H7 (cell line): ENCODE measurements at places on chromosomes 7 and 10. TPM values are rescaled to one million over a fixed set of nuclear protein-coding genes. Genes with fewer than 3 reads are reported as not detected.

ABCB1 gene
- not detected in 2 replicates for total RNA-seq

ADAM22 gene
- 2.1 and 4.8 TPM in 2 replicates for total RNA-seq

CYP17A1 gene
- total RNA-seq = not detected in 2 replicates

GARIN1A gene
- total RNA-seq = not detected in 2 replicates

ITIH2 gene
- total RNA-seq = not detected in 2 replicates

CYP3A7 gene
- not detected in 2 replicates for total RNA-seq

HOXA7 gene
- total RNA-seq = not detected in 2 replicates

ELFN1 gene
- 16.0 and 19.9 TPM in 2 replicates for total RNA-seq

UTF1 gene
- total RNA-seq = 8.8 and 13.4 TPM in 2 replicates

SPDYE1 gene
- not detected in 2 replicates for total RNA-seq

ANKRD30A gene
- total RNA-seq = not detected in 2 replicates

BAMBI gene
- 74.9 and 79.1 TPM in 2 replicates for total RNA-seq

PYROXD2 gene
- total RNA-seq = 9.5 and 10.6 TPM in 2 replicates

TDRD1 gene
- total RNA-seq = 0.14 and 0.26 TPM in 2 replicates

SLC26A5 gene
- not detected in 2 replicates for total RNA-seq

PIK3CG gene
- total RNA-seq = 0.03 TPM in 1 of 2 replicates, not detected in the other

FAS gene
- 0.14 TPM in 1 of 2 replicates, not detected in the other for total RNA-seq

P4HA1 gene
- 37.3 and 76.5 TPM in 2 replicates for total RNA-seq

TRIM4 gene
- 0.28 TPM in 1 of 2 replicates, not detected in the other for total RNA-seq

ZNF503 gene
- total RNA-seq = 0.03 and 0.37 TPM in 2 replicates

C10orf62 gene
- not detected in 2 replicates for total RNA-seq

NPFFR1 gene
- not detected in 2 replicates for total RNA-seq

PIP gene
- not detected in 2 replicates for total RNA-seq

CEP55 gene
- 41.8 and 46.0 TPM in 2 replicates for total RNA-seq

ZNF32 gene
- 24.8 and 27.5 TPM in 2 replicates for total RNA-seq

PAPSS2 gene
- 25.3 and 25.8 TPM in 2 replicates for total RNA-seq

ASB10 gene
- not detected in 2 replicates for total RNA-seq

ANKRD16 gene
- 11.1 and 13.2 TPM in 2 replicates for total RNA-seq

TYW1B gene
- total RNA-seq = 0.62 and 1.1 TPM in 2 replicates

SCART1 gene
- 0.03 and 0.44 TPM in 2 replicates for total RNA-seq

GNGT1 gene
- not detected in 2 replicates for total RNA-seq

SNX10 gene
- 16.2 and 17.6 TPM in 2 replicates for total RNA-seq

LOXL4 gene
- total RNA-seq = 1.4 and 1.7 TPM in 2 replicates

ADRA2A gene
- total RNA-seq = 1.9 and 4.3 TPM in 2 replicates

HEPACAM2 gene
- total RNA-seq = not detected in 2 replicates

C10orf67 gene
- total RNA-seq = not detected in 2 replicates

RSPH10B gene
- not detected in 2 replicates for total RNA-seq

KIAA1549 gene
- 6.0 and 6.4 TPM in 2 replicates for total RNA-seq
